ENCODE measurements at places on chromosomes 2 and 18. TPM values are rescaled to one million over a fixed set of nuclear protein-coding genes. Genes with fewer than 3 reads are reported as not detected.

COL4A3 gene
- 0.13 TPM for total RNA-seq

CYRIA gene
- 0.05 TPM for total RNA-seq

DSG4 gene
- not detected for total RNA-seq

RAX gene
- 0.10 TPM for total RNA-seq

DNER gene
- total RNA-seq = not detected

FEV gene
- not detected for total RNA-seq

SLC35G4 gene
- not detected for total RNA-seq

CHST9 gene
- not detected for total RNA-seq

CDH7 gene
- not detected for total RNA-seq

CD207 gene
- total RNA-seq = not detected

HOXD12 gene
- total RNA-seq = not detected

CD28 gene
- 194 TPM for total RNA-seq

Data from activated CD4-positive, alpha-beta memory T cell treated with anti-CD3 and anti-CD28 coated beads, Interleukin-2, amount 10 ng/mL, durations not matched to agents 7 days and 5 days (primary cell).